ENCODE measurements at places on chromosomes 1 and 21.
A peak's percentile ranks its signal among the peaks of the same experiment; 100 is the strongest.

DNA sequence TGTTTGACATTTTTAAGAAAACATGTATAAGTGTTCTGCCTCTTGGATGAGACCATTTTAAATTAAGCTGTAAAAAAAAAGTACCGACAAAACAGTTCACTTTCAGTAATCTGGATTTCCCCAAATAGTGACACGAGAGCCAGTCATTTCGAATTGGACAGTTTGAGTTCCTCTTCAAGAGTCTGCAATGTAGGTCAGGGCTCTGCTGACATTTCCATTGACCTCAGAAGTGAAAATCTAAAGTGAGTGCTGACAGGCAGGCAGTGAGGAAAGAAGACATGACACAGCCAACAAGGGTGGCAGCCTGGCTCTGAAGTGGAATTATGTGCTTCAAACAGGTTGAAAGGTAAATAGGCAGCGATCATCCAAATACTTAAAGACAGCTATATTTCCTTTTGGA lies at the start of gene IL23R:
IL23R (plus strand) TSS at position 259 of the 400 bp plus-strand sequence. CDS start 1,667 bp downstream, outside the sequence.
- no peak for DNase-seq

DNA sequence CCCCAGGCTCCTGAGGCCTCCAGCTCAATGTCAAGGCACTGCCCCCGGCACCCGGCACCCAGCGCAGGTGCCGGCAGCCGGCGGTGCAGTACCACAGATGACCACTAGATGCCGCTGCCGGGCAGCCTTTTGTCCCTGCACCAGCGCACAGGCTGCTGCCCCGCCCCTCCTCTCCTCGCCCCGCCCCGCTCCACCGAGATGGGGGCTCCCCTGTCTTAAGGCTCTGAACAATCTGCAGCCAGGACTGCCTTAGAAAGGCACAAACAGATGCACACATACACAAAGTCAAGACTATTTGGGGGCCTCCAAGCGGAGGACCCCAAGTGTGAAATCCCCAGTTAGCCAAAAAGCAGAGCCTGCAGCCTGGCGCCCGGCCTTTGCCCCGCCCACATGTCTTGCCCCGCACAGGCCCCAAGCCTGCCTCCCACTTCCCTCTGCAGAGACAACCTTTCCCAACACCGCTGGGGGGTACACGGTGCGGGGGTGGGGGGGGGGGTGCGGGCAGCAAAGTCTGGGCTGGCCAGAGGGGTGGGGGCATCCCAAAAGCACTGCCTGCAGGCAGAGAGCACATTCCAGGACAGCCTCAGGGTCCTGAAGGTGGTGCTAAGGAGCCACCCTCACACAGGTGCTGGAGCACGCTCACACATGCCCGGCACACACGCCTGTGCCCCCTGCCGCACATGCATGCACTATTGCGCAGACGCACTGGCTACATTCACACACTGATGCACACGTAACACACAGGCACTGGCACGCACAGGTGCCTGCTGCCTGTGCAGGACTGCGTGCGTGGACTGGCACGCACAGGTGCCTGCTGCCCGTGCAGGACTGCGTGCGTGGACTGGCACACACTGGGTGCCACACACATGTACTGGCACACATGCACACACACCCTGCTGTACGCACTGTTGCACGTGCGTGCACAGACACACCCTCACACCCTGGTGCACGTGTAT lies 37.1 kb downstream of the ARHGEF16 start:
- DNase-seq, result peak; percentile 46

- DNase-seq, result no peak
Measured at GRCh38 chr1:229066591-229066990, 204.3 kb upstream of the RAB4A start.

GRCh38 chr1:197980457-197980856 lies 63.3 kb downstream of the LHX9 start:
- DNase-seq, result no peak

- DNase-seq, result peak; percentile 81
Measured at GRCh38 chr1:67766141-67766978, 66.9 kb downstream of the GNG12 start.

DNA sequence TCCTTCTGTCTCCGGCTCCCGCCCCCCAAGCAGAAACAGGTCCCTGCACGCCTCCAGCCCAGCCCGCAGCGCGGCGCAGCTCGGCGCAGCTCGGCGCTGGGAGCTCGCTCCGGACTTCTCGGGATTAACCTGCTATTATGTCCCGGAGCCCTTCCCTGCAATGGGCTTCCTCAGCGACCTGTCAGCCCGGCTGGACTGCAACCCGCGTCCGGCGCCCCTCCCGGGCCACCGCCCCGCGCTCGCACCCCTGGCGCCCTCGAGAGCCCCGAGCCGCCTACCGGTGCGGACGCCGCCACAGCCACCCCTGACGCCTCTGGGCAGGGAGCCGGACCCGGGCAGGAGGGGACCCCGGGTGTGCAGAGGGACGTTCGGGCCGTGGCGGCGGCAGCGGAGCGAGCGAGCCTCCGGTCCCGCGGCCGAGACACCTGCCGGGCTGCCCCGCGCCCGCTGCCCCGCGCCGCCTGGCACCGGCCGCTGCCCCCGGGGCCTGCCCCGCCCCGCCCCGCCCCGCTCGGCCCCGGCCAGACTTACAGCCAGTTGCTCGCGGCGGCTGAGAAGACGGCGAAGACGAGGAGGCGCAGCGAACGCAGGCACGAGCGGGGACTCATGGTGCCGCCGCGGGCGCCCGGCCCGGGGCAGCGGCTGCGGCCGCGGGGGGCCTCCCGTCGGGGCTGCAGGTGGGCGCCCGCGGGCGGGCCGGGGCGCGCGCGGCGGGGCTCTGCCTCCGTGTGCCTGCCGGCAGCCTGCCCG lies 407 bp downstream of the WNT4 start:
- peak; percentile 28 for DNase-seq

GRCh38 chr1:73755649-73756048 lies 442.3 kb downstream of the LRRIQ3 start:
- no peak for DNase-seq

DNA sequence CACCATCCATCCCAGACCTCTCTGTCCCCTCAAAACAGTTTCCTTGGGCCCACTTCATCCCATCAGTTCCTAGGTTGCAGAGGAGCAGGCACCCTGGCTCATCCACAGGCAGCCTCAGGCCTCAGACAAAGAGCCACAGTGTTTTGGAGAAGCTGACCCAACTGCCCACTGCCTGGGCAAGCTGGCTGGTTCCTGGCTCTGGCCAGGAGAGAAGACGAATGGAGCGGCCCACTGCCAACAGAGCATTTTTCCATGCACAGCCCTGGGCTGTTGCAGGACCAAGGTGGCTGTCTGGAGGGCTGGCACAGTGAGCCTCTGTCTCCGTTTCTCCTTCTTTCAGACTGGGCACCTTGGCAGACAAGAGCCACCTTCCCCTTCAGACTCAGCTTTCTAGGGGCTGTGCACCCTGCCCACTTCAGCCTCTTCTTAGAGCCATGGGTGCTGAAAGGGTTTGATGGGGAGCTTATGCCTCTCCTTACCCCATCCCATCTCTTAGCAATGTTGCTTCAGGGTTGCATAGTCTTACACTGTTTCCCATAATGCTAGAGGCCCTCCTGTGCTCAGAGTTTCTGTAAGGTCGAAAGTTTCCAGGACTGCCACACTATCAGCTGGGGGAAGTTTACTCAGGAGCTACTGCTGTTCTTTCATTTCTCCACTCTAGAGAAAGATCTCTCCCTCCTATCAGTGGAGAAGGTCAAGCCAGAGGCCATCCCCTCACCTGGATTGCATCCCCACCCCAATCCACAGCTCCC lies 973 bp downstream of the FMOD start:
- DNase-seq, result no peak
